ENCODE measurements at places on chromosomes 5 and 9.

- DNase-seq, result no peak
Measured at GRCh38 chr9:124964056-124964455, 23.2 kb upstream of the GOLGA1 start.

DNA sequence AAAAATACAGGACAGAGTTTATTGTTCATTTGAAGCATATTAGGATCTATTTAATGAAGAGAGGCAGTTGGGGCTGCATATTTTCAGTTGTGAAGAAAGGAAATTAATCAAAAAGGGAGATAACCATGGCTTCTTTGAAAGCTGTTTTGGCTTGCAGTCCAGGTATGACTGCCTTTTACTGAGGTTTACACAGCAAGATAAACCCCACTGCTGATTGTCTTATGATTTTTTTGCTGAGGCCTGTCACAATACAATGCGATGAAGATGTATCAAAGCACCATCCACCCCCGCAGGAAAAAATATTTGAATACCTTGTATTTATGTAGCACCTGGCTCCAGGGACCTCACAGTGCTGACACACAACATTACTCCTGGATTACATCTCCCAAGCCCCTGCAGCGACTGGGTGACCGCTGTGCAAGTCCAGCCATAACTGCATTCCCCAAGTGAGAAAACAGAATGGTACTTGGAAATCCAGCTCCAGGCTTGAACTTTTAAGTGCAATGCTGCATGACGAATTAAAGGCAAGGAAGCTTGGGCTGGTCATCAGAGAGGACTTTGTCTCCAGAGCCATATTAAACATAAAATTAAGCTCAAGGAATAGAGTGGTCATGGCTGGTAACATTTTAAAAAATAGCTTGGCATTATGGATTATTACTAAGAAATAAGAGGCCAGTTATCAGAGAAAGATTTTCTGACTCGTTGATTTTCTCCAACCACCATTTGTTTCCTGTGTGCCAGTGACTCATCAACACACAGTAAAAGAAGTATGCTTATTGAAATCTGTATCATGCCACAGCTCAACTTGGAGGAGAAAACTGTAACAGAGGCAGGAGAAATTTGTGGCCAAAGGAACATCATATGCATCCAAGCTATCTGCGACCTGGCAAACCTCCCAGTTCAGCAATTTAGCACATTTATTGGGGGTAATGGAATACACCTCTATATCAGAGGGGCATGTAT, 374.2 kb downstream of the MAN2A1 start:
- DNase-seq, result no peak

DNA sequence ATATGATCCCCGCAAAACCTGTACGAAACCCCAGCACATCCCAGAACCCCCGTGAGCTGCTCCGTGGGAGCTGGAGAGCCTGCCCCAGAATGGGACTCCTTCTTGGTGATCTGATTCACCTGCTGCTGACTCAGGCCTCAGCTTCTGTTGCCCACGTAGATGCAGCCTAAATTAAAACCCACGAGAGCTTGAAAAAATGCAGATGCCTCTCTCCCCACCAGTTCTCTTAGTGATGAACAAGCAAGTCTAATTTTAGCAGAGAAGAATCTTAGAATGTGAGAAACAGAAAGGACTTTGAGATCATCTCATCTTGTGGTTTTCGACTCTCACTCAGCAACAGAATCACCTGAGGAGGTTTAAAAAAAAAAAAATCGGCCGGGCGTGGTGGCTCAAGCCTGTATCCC, 57.6 kb downstream of the TMOD1 start:
- peak; percentile 65 for DNase-seq

DNA sequence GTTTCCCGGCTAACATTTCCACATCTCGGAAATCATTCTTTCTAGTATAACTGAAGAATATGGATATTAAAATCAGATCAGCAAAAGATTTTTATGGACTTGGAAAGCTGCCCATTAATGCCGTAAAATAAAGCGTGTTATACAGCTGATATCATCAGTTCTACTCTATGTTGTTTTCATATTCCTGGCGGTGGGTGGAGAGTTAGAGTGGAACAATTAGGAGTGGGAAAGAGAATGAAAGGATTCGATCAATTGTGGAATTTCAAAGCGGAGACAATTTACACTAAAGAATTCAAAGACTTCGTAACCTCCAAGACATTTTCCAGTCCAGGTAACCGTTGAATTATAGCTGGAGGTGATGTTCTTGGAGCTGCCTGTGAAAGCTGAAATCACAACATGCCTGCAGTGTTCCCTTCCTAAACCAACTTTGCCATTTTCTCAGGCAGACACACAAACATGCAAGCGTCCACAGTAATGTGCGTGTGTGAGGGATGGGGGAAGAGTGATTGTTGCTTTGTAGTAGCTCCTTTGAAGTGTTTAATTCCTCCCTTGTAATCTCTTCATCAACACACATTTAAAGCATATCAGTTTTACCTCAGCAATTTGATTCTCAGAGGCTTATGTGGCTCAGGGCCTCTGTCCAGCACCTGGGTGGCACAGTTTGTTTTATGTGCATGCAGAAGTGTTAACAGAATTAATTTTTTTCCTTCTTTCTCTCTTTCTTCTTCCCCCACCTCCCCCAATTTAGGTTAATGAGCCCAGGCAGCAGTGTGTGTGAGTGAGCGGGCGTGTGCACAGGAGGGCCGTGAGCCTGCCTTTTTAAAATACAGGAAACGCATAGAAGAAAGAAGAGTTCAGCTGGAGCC, 544.1 kb downstream of the RAB3C start:
- no peak for DNase-seq

- DNase-seq, result no peak
Measured at GRCh38 chr9:112711050-112711689, 6.7 kb downstream of the INIP start.

DNA sequence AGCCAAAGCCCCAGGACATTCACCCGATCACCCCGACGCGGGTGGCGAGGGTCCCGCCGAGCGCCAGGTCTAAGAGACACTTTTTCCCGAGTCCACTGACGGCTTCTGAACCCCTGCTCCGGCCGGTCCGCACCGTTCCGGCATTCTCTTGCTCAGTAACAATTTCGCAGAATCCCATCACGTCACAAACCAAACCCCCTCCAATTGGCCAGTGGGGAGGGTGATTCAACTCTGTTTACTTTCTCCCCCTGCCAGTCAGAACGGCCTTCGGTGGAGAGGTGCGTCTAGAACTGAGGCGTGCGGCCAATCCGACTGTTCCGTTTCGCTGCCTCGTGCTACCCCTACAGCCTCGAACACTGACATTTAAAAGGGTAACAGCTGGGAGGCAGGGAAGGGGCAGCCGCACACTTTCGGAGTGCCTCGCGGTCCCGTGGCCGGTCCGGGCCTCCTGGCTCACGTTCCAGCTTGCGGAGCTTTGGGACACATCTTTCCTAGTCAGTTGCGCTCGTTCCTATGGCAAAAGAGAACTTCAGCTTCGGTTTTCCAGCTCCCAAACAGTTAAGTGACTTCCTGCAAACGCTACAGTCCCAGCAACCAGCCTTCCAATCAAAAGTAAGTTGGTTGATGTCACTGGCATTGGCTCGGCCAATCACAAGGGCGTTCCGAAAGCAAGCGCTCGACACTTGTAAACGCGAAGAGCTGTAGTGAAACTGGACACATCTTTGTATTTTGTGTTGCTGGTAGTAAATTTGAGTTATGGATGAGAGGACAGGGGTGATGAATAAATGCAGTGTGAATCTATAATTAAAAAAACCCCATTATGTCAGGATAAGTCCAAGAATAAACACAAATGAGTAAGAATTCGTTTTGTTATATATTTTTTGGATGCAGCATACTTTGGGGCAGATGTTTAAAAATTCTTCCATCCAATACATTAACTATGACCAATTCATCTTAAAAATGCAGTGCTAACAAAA, at the start of gene KLF9:
Gene KLF9 (minus strand): TSS at position 859 of the 977 bp plus-strand sequence. CDS start 1,294 bp downstream, outside the sequence.
- DNase-seq, result peak; percentile 75

- no peak for DNase-seq
Measured at GRCh38 chr5:11482011-11482410, 422.2 kb downstream of the CTNND2 start.

- DNase-seq, result no peak
Measured at GRCh38 chr9:76634356-76635054, 129.7 kb upstream of the PCA3 start.

DNA sequence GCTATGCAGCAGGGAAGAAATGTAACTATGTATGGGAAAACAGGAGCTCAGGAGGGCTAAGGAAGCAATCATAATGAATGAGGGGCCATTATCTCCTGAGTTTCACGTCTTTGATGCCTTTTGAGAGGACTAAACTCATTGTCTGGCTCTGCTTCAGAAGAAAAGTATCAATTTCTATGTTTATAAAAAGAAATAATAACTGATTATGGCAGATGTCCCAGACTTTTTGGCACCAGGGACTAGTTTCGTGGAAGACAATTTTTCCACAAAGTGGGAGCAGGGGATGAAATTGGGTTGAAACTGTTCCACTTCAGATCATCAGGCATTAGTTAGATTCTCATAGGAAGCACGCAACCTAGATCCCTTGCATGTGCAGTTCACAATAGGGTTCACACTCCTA, 8.7 kb upstream of the IL7R start:
- DNase-seq, result no peak

- DNase-seq, result no peak
Measured at GRCh38 chr5:74185599-74185998, 454.9 kb downstream of the ENC1 start.

- no peak for DNase-seq
Measured at GRCh38 chr5:83000428-83000827, 76.8 kb downstream of the TMEM167A start.

- DNase-seq, result no peak
Measured at GRCh38 chr5:143186623-143187022, 216.9 kb downstream of the NR3C1 start.

DNA sequence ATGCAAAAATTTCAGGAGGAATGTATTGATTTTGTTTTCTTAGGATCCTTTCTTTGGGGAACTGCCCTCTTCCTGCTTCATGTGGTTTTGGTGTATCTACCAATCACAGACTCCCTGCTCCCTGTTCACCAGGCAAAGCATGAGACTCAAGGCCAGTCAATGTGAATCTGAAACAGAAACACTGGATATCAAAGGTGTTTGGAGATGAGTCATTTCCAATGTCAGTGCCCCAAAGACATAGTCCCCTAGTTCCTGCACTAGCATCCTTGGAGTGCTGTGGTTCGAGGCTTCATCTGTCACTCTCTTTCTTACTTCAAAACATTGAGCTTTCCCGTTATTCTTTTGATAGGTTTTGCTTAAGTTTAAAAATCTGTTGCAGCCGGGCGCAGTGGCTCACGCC, 8.1 kb downstream of the PPP3R2 start:
- no peak for DNase-seq

All from GM12864 (cell line).